Aorta (tissue), 5 donors: ENCODE measurements at places on chromosomes 3 and 15.

- no peak for DNase-seq
Measured at GRCh38 chr15:94930441-94930840, 699.1 kb downstream of the MCTP2 start.

DNA sequence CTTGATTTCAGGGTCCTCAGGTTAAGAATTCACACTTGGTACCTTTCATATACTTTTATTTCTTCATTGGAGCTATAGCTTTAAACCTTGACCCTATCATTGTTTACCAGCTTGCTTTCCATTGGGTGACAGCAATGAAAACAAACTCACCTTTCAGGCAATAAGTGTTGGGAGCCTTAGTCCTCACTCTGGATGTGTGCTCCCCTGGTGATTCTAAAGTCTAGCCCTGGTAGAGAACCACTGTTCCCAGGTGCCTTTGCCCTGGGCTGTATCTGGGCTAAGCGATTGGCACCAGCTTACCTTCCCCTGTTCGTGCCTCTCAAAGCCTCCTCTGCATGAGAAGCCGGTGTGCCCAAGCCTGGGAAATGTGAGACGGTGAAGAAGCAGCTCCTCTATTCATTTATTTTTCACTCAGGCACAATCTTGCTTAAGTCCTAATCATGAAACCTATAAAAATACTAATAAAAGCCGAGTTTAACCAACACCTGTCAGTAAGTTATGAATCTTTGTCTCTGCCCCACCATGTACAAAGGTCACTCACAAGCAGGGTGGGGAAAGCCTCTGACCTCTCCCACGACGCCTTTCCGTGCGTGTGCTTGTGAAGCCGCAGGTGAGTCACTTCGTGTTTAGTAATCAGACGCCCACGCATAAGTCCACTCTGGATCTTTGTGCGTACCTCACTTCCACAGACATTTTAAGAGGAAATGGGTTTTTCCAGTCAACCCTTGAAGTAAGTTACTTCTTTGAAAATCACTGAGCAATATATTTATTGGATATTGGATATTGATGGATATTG is 12.8 kb upstream of the ARRDC4 start:
- DNase-seq: no peak

DNA sequence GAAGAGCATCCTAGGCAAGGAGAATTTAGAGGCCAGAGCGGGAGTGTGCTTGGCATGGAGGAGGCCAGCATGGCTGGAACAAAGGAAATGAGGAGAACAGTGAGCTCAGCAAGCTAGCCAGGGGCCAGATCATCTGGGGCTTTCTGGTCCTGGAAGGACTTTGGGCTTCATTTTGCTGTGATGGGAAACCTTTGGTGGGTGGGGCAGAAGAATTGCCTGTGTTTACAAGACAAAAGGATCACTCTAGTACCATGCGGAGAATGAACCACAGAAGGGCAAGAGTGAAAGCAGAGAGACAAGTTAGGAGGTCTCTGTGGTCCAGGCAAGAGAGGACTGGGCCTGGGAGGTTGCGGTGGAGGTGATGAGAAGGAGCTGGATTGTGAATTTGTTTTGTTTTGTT is 61.6 kb upstream of the FOXP1 start:
- no peak for DNase-seq

DNA sequence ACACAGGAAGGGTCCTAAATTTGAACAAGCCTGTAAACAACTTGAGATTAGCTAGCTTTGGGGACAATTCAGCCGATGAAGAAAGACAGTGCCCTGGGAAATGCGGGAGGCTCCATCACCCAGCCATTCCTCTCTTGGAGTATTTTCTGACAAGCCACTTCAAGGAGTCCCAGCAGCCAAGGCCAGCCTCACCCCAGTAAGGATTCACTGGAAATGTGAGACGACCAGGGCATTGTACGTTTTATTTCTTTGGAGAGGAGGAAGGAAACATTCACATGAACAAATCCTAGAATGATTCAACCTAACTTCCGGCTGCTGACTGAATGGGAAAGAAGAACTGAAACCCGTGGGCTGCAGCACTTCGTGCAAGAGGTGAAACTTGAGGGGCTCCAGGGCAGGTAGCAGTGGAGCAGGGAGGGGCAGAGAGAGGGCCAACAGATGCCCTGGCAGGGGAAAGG is 116.4 kb upstream of the ARHGEF3 start:
- no peak for DNase-seq

GRCh38 chr3:105235221-105235620 is 131.5 kb upstream of the ALCAM start:
- no peak for DNase-seq

DNA sequence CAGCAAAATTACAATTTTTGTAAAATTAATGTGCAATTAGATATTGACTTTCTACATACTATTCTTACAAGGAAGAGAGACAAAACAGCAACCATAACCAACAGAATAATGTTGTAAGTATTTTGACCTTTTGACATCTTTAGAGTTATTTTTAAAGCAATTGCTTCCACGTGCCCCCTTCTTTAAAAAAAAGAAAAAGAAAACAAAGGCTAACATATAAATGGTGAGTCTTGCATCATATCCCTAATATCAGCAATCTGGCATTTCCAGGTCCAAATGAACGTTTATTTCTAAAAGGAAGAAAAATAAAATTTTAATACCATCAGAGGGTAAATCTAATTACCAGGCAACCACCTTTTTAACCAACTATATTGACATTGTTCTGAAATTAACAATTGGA is 19.3 kb upstream of the STRIT1 start:
- no peak for DNase-seq

DNA sequence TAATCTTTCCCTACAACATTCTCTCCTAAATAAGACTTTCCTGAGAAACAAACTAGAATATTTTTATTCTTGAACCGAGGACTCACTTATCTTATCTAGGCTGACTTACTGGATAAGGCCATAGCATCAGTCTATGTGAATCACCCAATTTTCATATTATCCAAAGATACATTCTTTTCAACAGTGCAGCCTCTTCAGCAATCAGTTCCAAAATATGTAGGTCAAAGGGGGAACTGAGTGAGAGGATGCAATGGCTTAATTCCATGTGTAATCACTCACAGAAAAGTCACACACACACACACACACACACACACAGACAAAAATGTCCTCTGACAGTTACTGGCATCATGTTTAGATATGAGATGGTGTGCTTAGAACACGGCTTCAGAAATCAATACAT is 31.5 kb upstream of the MECOM start:
- no peak for DNase-seq

DNA sequence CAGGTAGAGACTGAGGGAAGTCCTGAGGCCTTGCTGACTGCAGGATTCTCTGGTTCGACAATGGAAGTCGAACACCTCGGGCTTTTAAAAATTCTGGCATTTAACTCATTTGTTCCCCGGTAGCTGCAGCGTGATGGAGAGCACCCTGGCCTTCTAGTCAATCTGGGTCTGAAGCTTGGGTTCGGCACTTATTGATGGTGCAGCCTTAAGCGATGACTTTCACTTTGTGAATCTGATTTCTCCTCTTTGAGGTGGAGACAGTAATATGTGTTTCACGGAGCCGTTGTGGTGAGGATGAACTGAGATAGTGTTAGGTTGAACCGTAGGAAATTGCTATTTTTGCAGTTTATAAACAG is 621 bp upstream of the PARP6 start:
- no peak for DNase-seq

DNA sequence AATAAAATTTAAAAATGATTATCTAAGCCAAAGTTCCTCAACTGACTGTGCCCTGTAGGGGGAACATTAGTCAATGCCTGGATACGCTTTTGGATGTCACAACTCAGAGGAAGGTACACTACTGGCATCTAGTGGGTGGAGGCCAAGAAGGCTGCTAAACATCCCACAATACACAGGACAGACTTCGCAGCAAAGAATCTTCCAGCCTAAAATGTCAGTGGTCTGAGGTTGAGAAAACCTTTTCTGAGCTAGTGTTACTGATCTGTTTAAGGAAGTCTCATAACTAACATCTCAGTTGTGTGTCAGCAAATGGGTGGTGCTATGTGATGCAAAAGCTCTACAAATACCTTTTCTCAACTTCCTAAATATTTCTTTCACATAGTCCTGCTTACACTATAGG is 20.9 kb upstream of the LDHAL6B start:
- DNase-seq: no peak

GRCh38 chr3:169527507-169527906 is 136.0 kb downstream of the MECOM start:
- DNase-seq: no peak

- no peak for DNase-seq
Measured at GRCh38 chr3:42753757-42754156, 19.3 kb downstream of the CCDC13 start.

GRCh38 chr15:56323435-56323834 is 41.8 kb upstream of the TEX9 start:
- DNase-seq: no peak

DNA sequence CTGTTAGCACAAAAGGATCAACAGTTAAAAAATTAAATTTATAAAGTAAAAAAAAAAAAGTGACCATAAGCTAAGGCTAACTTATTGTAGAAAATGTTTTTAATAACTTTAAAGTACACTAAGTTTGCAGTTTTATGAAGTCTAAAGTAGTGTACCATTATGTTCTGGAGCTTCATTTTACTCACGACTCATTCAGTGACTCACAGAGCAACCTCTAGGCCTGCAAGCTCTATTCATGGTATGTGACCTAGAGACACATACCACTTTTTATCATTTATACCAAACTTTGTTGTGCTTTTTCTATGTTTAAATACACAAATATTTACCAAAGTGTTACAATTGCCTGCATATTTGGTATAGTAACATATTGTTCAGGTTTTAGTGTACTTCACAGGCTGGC is 1552.3 kb downstream of the OTOL1 start:
- DNase-seq: no peak

DNA sequence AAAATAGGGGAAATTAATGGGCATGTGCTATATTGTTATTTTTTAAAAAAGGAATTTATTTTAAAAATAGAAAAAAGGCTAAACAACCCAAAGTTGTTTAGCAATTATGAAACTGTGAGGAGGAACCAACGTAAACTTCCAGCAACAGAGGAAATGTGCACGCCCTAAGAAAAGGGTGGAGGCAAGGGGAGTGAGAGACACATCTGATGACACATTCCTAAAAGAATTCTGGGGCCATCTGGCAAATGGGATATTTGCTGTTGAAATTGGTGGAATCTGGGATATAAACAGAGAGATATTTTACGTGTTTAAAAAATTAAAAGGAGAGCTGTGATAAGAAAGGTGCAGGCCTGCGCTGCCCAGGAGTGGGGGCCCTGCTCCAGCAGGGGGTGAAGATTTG is 50.8 kb upstream of the MUC13 start:
- no peak for DNase-seq
